ENCODE measurements at places on chromosomes 2 and 18.

DNA sequence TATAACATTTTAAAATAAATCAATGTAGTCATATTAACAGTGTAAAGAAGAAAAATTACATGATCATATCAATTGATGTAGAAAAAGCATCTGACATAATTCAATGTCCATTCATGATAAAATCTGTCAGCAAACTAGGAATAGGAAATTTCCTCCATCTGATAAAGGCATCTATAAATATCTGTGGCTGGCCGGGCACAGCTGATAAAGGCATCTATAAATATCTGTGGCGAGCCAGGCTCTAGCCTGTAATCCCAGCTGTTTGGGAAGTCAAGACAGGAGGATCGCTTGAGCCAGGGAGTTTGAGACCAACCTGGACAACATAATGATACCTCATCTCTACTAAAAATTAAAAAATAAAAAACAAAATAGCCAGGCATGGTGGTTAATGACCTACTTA, 18.1 kb upstream of the RANBP2 start:
- DNase-seq: no peak

- no peak for DNase-seq
Observed at GRCh38 chr2:129757915-129758783, 221.3 kb upstream of the RAB6C start.

GRCh38 chr2:77443076-77443475, 79.1 kb downstream of the LRRTM4 start:
- DNase-seq: no peak

DNA sequence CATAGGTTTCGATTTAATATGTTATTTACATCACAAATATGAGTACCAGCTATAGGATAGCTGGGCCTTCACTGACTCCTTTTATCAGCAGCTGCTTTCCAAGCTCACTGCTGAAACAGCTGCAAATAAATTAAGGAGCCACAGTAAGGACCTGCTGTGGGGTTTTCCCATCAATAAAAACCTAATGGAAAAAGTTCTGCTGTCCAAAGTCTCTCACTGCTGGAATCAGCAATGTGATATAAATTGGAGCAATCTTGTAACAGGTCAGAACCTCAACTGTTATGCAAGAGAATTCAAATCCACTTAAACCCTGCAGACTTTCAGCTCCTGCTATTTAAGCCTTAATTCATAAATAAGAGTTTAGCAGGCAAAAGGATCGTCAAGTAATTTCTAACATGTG, 61.3 kb downstream of the NEB start:
- DNase-seq: no peak

DNA sequence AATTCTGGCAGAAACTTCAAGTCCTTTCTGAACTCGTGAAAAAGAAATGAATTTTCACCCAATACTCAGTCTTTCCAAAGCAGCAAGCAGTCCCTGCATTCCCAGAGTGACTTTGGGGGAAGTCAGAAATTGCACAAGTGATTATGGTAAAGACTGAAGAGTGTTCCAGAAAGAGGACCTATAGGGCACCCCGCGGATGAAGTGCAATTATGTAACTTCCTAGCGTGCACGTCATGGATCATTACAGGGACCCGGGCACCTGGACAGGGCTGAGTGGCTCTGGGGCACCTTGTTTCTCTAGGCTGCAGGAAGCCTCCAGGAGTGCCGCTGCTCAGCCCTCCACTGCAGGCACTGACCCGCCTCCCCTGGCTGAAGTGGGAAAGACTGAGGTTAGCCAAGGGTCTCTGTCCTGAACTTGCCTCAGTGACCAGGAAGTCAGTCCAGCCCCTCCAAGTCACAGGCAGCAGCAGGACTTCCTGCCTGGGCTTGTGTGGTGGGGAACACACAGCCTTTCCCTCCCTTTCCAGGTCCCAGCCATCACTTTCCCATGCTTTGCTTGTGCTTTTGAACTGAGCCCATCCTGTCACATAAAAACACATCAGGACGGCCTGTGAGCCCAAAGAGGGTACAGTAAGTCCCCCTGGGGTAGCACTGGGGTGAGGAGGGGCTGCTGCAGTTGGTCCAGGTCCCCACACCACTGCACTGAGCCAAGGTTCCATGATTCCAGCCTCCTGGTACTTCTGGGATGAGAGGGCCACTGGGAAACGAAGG, 19.8 kb downstream of the TMEM185B start:
- no peak for DNase-seq

- DNase-seq: no peak
Observed at GRCh38 chr2:96698221-96698861, 41.5 kb downstream of the LMAN2L start.

DNA sequence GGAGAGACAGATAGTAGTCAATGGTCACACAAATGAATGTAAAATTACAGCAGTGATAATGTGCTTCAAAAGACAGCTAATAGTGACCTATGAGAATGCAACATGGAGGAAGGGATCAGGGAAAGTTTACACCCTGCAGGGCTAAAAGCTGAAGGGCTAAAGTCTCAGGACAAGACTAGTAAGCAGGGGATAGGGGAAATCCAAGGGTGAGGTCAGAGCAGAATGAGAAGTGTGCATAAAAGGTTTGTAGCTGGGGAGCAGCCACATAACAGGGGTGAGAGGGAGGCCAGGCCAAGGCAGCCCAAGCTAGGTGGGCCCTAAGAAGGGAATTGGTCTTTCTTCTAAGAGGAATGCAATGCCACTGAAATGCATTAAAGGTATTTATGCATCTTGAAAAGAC, 746.3 kb downstream of the SATB2 start:
- DNase-seq: no peak

DNA sequence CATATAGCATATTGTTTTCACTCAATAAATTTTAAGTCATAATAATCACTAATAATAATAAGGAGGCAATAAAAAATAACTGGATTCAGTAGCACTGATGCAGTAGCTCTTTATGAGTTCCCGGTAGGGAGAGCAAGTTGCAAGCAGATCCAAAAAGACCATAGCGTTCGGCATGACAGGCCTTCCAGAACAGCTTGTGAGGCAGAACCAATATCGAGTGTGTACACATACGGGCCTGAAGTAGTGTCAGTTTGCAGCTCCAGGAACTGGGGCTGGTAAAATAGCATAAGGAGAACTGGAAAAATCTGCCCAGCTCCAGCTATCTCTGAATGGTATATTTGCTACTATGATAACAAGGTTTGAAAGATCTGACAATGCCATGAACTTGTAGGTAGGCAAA, 1607.8 kb upstream of the PIK3C3 start:
- no peak for DNase-seq

DNA sequence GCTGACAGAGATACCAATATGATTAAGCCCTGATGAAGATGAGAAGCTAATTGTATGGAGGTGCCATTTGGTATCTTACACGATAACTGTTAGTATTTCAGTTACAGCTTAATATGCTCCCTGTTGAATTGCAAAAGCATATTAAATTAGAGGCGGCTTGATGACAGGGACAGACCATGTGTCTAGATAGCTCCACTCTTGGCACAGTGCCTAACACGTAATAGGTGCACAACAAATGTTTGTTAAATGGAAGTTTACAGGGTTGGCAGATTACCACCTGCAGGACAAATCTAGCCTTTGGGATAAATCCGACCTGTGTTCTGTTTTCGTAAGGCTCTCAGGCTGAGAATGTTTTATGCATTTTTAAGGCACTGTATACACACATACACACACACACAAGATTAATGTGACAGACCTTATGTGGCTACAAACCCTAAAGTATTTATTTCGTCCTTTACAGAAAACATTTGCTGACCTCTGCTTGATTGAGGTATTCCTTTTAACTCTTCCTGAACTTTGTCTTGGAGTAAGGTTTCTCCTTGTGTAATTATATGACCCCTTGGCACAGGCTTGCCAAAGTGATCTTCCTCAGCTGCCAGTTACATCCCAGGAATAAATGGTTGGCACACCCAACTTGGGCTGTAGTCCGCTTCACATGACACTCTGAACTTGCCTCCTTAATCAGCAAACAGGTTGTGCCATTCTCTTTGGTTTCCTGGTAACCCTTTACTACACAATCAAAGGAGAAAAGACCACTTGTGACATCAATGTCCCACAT, 348.9 kb downstream of the HRH4 start:
- no peak for DNase-seq

GRCh38 chr2:28976584-28976983, 4.5 kb upstream of the TOGARAM2 start:
- DNase-seq: no peak

DNA sequence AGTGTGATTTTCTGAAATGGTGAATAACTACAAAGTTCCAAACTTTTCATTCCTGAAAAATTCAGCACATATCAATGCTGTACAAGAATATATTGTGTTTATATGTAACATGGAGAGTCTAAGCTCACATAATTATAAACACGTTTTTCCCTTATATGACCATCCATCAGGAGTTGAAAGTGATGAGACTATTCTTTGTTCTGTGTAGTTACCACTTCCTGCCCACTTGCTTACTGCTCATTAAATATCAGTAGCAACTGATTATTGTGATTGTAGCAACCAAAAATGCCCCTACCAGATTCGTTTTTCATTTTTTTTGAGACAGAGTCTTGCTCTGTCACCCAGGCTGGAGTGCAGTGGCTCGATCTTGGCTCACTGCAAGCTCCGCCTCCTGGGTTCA, 30.8 kb downstream of the OTX1 start:
- DNase-seq: no peak

DNA sequence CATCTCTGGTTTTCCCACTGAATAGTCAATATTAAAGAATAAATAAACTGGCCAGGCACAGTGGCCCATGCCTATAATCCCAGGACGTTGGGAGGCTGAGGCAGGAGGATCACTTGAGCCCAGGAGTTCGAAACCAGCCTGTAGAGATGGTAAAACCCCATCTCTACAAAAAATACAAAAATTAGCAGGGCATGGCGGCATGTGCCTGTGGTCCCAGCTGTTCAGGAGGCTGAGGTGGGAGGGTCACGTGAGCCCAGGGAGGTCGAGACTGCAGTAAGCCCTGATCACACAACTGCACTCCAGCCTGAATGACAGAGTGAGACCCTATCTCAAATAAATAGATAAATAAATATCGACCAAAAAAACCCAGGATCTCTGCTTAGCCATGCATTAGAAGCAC, 50.2 kb upstream of the BIN1 start:
- no peak for DNase-seq

DNA sequence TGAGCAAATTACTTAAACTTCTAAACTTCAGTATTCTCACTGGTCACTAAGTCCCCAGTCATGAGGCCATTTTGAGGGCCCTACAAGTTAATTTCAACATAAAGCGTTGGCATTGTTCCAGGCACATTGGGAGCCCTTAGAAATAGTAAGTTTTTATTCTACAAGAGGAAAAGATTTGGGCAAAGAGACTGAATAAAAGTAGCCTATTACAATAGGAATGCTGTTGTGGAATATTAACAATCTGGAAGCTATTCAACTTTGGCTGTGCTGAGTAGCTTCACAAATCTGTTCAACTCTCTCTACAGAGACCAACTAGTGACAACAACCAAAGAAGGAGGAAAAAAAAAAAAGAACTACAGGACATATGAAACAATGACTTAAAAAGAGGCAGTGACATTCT, 1287.5 kb upstream of the NXPH2 start:
- DNase-seq: no peak

- no peak for DNase-seq
Observed at GRCh38 chr18:51133580-51134160, 63.8 kb downstream of the MEX3C start.

DNA sequence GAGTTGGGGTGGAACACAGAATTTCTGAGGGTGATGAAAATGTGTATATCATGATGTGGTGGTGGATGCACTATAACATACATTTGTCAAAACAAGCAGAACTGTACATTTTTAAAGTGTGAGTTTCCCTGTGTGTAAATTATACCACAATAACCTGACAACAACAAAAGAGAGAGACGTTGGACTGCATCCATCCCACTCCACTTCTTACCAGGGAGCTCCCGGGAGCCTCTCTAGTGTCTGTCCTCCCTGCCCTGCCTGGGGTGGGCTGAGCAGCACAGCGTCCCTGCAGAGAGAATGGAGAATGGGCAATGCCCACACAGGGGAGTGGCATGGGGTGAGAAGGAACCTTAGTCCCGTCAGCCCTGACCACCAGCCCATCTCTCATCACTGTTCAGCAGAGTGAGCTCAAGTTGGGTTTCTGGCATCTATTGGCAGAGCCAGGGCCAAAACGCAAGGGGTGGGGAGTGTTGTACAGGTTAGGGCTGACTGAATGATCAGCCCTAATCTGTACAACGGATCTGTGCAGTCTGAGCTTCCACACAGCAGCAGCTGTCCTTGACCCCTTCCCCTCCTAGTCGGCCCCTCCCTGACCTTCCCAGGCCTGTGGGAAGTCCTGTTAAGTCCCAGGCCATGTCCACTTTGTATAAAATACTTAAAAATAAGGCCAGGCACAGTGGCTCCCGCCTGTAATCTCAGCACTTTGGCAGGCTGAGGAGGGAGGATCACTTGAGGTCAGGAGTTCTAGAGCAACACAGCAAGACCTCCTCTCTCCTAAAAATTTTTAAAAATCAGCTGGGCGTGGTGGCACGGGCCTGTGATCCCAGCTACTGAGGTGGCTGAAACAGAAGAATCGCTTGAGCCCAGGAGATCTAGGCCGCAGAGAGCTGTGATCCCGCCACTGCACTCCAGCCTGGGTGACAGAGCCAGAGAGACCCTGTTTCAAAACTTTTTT, 3.3 kb upstream of the PROC start:
- no peak for DNase-seq

GRCh38 chr2:177753682-177754491, 318.7 kb downstream of the PDE11A start:
- no peak for DNase-seq

GRCh38 chr18:49597157-49597931, 35.5 kb downstream of the LIPG start:
- no peak for DNase-seq

- no peak for DNase-seq
Observed at GRCh38 chr2:46967990-46968647, 52.5 kb upstream of the MCFD2 start.

- no peak for DNase-seq
Observed at GRCh38 chr18:45197526-45197970, 417.7 kb upstream of the SLC14A2 start.

- DNase-seq: no peak
Observed at GRCh38 chr2:237092920-237093781, 7.5 kb downstream of the COPS8 start.

GRCh38 chr2:3470166-3470651, 49.1 kb downstream of the ADI1 start:
- no peak for DNase-seq

DNA sequence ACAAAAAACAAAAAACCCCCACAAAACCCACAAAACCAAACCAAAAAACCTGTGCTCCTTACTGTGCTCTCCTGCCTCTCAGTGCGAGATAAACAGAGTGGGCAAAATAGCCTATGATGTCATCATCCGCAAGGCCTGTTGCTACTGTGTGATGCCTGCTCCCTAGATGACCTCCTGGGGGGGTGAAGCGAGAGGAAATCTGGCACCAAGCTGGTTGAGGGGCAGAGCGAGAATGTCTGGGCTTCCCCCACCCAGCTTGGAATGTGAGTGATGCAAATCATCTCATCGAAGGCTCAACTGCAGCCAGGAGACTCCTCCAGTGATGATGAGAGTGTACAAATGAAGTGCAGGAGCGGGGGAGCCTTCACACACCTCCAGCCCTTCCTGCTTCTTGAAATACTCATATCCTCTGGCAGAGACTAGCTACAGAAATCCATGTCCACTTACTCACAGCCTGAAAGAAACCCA, 57.7 kb upstream of the MAP4K3 start:
- no peak for DNase-seq
